ENCODE measurements at places on chromosomes 2 and 18.

DNA sequence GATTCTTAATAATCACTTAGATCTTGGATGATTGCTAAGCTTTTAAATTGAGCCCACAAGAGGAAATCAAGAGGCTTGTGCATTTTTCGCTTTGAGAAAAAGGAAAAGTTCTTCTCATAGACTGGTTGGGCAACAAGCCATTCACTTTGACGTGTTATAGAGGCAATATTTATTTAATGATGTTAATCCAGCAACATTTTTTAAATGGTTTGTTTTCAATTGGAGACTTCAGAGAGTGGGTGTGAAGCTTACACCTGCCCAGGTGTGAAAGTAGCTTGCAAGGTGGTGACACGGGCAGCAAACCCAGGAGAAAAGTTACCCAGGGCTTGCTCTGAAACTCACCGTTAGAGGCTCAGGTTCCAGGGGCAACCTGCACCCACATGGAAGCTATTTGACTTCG is 858.9 kb downstream of the GALR1 start:
- DNase-seq = no peak

DNA sequence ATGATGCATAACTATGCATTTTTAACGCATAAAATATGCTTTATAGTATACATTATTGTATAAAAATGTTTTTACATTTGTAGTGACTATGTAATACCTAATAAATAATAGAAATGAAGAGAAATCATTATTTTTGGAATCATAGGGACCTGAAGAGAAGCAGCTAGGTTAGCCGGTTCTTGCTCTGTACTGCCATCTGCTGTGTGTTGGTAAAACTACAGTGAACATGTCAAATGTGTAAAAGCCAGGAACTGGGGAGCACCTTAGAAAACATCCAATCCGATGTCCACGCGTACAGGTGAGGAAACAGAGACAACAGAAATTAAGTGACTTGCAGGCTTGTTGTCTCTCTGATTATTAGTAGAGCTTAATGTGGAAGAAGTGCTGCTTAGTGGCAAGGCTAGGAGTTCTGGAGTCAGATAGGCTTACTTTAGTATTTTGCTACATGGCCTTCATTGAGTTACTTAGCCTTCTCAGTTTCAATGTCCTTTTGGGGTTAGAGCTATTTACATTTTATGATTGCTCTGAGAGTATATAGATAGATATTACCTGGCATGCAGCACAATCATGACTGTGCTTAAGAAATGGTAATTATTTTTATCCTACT is 386.5 kb downstream of the DLGAP1 start:
- peak; percentile 4 for DNase-seq

- DNase-seq = no peak
Observed at GRCh38 chr2:140348826-140349225, 1568.6 kb upstream of the NXPH2 start.

DNA sequence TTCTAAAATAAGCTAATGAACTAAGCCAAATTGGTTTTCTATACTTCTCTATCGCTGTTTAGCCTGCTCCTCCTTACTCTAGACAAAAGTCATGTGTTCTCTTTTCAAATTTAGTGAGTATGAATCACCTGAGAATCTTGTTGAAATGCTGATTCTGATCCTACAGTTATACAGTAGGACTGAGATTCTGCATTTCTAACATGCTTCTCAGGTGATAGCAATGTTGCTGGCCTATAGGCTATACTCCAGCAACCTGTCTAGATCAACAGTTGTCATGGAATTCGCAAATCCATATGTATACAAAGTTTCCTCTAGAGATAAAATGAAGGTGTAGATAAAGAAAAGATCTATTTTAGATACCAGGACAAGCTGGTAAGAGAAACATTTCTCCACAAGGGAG is 62.9 kb downstream of the MEMO1 start:
- DNase-seq = no peak

DNA sequence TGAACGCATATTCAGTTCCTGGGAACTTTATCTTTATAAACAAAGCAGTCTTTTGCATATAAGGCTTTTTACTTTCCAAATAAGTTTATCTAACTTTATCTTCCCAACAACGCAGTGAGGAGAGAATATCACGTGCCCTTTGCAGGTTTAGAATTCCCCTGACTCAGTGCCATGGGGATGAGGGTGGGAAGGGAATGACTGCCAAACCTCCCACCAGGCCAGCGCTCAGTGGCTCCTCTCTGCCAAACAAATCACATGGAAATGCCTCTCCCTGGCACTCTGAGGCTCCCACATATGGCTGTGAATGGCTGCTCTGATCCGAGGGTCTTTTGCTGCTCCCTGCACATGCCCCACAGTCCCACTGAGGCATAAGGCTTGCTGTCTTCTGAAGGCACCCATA is 158.3 kb downstream of the DNAH6 start:
- DNase-seq = no peak

DNA sequence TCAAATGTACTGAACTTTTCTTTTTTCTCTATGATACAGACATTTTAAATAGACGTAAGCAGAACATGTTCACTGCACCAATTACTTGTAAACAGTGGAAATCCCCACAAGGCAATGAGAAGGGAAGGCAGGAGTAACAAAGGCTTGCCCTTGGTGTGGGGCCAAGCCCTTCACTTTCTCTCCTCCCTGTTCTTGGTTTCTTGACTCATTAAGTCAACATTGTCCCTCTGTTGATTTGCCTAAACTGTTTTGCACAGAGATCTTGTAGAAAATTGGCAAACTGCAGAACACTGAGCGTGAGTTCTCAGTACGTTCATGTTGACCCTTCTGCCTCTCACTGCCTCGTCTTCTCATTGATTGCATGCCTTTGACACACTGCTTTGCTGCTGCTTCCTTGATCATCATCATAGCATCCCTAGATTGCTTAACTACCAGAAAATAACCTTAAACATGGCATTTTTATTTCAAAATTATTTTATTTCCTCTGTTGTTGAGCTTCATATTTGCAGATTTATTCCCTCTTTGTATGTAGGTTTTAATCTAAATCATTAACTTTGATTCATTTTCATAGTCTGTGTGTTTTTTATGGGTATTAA is 257.7 kb downstream of the PTGR3 start:
- DNase-seq = no peak

DNA sequence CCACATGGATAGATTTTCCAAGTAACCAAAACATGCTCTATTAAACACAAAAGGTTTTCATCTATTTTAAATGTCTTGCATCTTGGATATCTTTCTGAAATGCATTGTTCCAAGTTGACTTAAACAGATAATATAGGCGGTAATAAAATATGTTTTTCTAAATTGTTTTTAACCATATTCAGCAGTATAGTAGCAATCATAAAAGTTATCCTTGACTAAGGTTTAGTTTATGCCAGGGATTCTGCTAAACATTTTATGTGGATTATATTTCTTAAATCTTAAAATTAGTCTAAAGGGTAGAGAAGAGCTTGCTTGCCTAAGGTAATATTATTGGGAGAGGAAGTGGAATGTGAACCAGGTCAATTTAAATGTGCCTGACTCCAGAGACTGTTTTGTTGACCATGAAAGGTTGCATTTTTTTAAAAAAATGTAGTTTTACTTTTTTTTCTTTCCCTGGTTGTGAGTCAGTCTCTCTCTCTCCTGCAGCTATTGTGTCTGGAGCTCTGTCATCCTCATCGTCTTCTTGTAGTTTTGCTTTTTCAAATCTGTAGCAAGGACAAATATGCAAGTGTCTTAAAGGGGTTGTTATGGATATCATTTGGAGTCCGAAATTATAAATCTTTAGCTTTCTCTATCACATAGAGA is 309.1 kb upstream of the COL3A1 start:
- DNase-seq = no peak

- no peak for DNase-seq
Observed at GRCh38 chr2:212727751-212728150, 189.1 kb upstream of the ERBB4 start.

DNA sequence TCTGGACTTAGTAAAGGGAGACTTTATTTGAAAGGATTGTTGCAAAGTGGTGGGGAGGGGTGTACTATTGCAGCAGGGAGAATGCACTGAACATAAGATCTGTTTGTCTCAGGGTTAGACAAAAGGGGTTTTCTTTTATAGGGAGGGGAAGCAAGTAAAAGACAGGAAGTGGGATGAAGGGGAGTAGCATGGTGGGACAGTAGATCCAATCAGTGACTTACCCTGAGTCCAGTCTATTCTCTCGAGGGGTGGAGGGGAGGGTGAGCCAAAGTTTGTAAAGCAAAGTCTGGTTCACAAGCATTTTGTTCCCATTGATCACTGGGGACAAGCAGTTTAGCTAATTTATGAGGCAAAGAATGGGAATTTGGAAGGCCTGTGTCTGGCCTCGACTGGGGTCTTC is 35.0 kb upstream of the CYP27C1 start:
- DNase-seq = no peak

DNA sequence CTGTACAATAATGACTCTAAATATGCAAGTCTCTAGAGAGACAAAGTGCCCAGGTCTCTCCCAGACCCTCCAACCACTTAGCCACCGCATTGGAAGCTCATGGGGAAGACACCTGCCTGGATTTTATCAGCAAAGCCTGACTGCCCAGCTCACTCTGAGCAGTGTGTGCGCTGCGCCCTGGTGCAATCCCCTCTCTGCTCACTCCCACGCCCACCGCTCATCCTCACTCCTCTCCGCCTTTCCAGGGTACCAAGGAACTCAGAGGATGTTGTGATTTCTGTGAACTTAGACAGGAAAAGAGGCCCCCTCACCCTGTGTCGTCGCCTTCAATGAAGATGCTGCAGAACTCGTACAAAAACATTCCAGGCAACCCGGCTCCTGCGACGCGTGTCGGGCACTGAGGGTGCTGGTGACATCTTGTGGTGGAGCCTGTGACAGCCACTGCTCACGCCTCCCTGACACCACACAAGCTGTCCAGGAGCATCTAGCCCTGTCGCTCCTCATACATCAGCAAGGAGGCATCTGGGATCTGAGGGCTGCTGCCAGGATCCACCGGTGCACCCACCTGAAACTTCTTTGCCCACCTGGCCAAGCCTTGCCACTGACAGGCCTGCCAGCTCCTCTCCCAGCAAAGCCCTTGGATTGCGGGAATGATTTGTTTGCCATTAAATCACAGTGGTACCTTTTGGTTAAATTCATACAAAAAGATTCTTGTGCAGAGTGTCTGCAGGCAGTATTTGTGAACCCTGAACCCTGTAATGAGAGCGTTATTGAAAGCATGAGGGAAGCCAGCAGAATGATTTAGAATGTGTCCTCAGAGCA is 220.4 kb downstream of the ZNF516 start:
- no peak for DNase-seq

DNA sequence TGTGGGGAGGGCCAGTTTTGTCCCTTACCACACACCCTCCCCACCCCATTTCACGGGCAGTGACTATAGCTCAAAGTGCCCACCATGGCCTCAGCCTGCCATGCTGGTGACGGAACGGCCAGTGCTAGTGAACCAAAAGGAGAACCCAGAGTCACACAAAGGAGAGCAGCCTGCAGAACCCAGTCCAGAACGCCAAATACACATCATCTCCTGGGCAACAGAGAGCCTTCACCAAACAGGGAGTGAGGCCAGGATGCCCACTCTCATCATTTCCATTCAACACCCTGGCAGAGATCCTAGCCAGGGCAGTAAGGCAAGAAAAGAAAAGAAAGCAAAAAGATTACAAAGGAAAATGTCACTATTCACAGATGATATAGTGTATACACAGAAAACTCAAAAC is 38.3 kb downstream of the HDAC4 start:
- DNase-seq = no peak

DNA sequence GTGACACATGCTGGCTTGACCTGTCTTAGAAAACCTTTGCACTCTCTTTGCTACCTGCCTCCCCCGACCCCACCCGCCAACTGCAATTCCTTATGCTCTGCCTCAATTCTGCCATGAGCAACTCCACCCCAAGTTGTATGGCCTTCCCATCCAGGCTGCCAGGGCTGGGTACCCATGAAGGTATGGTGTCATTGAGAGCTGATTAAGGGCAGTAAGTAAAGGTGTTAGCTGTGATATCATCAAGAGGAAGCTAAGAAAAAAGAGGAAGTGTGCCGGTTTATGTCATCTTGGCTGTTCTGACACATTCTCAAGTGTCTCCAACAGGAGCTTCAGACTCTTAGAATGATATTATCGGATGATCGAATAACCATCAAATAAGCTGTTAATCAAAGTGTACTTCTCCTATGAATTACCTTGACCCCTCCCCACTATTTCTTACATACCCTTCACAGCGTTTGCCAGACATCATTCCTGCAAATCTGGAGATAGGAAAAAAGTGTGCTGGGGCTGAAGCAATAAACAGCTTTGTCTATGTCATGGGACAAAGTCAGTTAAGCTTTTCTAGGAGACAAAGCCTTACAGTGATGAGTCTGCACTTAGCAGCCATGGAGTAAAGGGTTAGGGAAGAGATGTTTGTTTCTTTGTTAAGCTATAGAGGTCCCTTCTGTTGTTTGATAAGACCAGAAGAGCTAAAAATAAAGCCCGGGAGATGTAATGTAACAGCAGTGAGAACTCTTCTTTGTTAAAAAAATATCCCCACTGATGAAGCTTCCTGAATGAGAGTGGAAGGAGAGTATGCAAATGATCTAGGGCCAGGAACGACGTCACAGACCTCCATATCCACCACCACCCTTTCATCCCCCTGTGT is 40.4 kb upstream of the SMAD2 start:
- DNase-seq = no peak

DNA sequence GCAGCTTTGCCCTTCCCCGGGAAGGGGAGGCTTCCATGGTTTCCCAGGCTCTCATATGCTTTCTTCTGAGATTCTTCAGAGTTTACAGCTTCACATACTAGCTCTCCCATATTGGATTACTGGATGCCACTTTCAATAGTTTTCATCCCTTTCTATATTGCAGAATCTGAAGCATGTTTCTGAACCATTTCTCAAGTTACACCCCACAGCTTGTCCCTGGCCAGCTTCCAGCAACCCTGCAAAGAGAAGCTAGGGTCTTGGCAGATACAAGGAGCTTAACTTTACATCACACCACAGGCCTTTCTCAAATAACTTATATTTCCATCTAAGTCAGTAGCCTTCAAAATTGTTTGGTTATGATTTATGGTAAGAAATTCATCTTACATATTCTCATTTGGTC is 39.6 kb downstream of the LHCGR start:
- no peak for DNase-seq

DNA sequence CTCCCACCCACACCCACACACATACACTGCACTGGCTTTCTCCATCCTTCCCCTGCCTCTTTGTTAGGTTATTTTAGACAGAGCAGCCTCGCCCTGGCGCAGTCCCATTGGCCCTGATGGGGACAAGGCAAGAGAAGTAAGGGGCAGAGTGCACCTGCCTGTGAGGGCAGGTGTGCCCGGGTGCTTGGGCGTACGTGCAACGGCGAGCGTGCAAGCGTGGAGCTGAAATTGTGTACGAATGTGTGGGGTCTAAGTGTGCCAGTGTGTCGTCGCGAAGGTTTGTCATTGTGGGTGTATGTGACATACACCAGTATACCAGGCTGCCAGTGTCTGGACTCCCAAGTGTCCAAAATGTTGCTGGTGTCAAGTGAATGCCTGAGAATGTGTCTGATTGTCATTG is 544 bp downstream of the LRATD1 start:
- no peak for DNase-seq
